NCI-H1092 treated with DMSO at 0.1 percent for 48 hours (cell line): ENCODE measurements at places on chromosomes 11 and 22.

- no peak for DNase-seq
Observed at GRCh38 chr22:46424496-46424895, 89.0 kb downstream of the TRMU start.

GRCh38 chr11:65433657-65434056, 11.1 kb downstream of the NEAT1 start:
- no peak for DNase-seq

GRCh38 chr11:42841556-42841955, 470.2 kb upstream of the API5 start:
- no peak for DNase-seq

DNA sequence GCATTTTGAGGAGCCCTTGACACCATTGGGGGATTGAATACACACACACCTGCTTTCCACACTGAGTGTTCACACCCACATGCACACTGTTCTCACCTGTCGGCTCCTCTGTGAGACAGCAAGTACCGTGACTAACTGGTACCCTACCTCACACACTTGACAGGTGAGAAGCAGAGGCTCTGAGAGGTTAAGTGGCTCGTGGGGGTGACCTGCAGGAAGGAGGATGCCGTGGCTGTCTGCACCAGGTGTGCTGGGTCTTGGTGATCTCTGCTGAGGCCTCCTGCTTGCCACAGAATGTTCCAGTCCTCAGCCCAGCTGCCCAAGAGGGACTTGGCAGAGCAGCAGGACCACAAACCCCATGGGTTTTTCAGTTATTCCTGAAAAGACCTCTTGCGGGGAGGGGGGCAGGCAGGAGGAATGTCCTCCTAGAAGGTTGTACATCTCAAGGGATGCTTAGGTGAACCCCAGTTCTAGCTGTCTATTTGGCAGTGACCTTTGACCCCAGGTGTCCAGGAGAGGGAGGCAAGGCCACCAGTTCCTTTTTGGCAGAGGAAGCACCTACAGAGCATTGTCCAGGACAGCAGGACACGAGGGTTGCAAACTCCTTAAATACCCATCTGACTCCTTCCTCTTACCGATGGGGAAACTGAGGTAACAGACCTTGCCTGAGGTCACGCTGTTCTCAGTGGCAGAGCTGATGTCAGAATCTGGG, 66.0 kb downstream of the SHISAL1 start:
- no peak for DNase-seq
